ENCODE measurements at places on chromosomes 12 and 14.

DNA sequence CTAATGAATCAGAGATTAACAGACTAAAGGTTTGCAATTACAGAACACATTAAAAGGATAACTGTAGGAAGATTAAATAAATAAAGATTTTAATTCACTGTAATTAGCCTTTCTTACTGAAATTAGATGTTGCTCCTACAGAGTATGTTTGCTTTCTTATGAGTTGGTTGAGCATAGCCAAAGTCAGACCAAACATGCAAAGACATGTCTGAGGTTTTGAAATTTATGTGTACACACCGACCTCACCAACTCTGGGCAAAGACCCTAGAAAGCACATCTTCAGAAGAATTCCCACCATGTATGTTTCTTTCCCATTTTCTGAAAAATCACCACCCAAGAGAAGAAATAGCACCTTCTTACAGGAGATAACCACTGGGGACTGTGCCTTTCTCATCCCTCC is 159.2 kb downstream of the PAX9 start:
- no peak for DNase-seq

GRCh38 chr14:33045760-33046159 is 107.1 kb downstream of the NPAS3 start:
- no peak for DNase-seq

- no peak for DNase-seq
Measured at GRCh38 chr14:105334383-105335230, 20.1 kb downstream of the PACS2 start.

DNA sequence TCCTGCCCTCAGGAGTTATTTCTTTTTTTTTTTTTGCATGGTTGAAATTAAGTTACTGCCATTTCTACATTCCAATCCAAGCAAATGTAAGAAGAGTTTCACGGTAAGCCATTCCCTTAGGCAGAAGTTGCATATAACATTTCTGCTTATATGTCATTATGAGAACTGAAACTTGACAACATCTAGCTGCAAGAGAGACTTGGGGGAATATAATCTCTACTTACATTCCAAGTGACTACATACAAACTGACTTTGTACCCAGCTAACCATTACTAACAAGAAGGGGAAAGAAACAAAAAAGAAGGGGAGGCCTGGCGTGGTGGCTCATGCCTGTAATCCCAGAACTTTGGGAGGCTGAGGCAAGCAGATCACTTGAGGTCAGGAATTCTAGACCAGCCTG is 7.3 kb upstream of the RESF1 start:
- no peak for DNase-seq

- no peak for DNase-seq
Measured at GRCh38 chr12:102593134-102593533, 112.8 kb upstream of the IGF1 start.

- DNase-seq, result no peak
Measured at GRCh38 chr12:49403971-49404450, 36.7 kb downstream of the SPATS2 start.

DNA sequence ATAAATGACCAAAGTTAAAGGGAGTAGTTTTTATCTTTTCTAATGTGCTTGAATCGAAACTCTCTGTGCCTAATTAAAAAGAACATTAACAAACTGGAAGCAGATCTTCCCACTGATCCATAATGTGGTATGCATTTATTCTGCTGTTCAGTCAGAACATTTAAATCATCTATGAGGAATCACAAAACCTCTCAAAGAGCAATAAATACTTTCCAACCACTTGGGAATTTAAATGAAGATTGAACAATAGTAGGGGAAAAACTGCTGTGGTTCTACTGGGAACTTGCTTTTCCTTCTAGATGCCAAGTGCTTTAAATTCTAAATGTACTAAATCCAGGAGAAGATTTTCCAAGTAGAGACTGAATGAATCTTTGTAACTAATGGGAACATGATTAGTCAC is 12.3 kb upstream of the CHPT1 start:
- DNase-seq, result no peak

DNA sequence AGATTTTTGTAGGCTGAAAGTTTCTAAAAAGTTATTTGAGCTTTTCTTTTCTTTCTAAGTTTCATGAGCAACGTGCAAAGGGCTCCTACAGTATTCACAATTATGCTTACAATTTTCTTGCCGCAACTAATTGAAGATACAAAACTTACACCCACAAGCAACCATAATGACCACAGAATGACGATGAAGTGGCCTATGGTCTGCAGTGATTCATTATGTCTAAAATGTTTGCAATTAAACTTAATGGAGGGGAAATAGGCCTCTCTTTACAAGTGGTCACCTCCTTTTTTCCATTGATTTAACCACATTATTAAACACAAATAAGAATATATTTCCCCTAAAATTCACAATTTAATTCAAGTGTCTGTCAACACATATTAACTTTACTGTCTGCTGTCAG is 732.6 kb upstream of the FLRT2 start:
- no peak for DNase-seq

DNA sequence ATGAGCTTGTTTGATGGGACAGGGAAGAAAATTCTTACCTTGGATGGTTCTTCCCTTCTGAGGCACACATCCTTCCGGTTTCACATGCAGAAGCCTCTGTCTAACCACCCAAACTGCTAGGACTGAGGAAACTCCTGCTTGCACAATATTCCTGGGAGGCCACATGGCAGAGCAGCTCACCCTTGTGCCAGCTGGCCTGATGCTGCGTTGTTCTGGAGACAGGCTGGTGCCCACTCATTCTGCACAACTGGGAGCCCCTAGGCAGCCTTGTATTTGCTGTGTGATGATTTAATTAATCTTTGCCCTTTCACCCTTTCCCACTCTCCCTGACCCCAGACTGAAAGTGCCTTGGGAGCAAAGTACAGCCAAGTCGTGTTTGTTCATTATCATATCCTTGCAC is 130.8 kb downstream of the RTN1 start:
- no peak for DNase-seq

DNA sequence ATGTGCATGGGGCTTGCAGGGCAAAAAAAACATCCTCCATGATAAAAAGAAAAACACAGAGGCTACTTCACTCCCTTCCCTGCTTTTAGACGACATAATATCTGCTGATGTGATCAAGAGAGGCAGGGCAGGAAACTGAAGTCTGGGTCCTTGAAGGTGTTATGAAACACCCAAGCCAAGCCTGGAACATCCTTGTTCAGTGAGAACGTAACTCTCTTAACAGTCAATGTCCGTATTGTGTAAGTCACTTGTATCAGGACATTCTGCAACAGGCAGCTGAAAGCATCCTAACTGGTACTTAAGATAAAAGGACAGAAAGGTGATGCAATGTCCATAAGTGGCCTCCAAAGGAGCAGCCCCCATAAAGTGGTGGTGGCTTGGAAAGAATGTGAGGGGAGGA is 20.0 kb downstream of the KCNK10 start:
- DNase-seq, result no peak

DNA sequence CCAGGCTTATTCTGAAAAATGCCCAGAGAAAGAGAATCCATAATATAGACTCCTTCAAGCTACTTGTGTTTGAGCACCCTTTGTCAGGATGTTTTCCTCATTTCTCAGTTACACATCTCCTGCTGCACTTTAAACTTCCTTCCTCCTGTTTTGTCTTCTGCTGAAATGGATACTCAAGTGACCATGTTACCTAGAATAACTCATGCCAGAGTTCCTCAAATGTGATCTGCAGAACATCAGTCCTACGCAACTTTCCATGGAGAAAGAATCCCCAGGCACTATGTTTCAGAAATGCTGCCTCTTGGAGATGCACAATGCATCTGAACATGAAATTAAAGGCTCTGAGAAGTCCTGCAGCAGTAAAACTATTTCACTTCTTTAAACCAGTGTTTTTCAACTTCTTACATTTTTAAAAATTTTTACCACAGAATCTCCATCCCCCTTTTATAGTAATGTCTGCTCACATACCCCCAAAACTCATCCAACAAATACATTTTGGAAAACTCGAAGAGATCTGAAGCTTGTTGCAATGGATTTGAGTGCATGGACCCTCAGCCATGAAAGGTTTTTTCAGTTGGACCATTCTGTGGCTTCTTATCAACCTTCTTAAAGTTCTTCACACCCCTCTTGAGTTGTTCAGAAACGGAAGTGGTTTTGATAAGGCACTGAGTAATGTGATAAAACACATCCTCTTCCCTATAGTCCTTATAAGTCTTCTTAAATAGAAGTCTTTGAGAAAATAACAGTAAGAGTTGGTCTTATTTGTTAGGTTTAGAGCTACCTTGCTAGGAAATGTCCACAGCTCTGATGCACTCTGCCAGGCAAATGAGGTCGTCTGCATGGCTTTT is 84.5 kb upstream of the KCNA1 start:
- DNase-seq, result no peak

DNA sequence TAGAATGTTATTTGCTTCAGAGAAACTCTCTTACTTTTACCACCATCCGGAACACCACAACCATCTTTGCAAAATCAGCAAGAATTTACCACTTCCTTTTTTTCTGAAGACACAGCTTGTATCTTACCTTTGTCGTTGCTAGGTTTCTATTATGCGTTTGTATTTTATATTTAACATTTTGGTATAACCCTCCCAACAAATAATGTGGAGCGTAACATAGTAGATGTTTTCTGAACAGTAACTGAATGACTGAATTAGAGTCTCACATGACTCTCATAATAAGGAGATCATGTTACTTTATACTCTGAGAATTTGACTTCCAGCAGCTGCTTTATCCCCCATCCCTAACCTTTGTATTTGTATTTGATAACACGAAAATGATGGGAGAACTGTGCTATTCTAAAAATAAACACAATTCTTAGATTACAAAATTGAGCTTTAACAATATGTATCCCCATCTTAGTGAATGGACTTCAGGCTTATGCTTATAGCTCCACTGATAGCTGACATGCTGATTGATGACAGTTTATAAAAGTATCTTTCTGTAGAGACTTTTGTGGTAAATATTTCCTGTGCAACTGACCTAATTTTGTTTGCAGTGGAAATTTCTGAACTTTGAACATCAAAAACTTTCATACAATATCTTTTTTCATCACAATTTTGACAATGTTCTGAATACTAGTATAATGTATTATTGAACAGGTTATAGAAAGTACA is 7.9 kb upstream of the KLRB1 start:
- DNase-seq, result no peak

DNA sequence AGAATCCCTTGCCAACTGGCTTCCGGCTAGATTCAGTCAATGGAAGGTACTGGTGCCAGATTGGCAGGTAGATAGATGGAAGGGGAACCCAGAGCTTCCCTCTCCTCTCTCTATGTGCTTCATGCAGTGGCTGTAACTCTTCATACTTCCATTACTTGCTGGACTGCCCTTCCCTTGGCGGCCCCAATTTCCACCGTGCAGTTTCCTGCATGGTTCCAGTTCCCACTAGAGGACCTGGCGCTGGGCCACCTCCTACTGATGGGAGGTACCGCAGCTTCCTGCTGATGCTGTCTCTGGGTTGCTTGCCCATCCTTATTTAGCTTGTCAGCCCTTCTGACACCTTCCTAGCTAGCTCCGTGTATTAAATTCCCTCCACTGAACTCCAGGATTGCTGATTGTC is 226.4 kb downstream of the ANO2 start:
- DNase-seq, result no peak

DNA sequence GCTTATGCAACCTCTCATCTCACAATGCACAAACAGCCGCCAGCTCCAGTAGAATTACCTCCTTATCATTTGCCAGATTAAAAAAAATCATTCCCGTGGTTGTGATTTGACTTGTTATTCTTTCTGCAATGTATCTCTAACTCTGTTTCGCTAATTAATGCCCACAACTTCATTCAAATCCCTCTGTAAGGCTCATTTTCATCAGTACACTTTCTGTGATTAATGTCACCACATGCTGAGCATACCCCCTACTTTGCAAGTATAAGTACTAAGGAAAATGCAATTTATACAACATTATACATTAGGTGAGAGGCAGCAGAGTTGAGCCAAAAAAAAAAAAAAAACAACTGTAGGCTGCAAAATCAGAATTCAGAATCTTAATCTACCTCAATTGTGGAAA is 166.0 kb downstream of the FSCB start:
- DNase-seq, result no peak

DNA sequence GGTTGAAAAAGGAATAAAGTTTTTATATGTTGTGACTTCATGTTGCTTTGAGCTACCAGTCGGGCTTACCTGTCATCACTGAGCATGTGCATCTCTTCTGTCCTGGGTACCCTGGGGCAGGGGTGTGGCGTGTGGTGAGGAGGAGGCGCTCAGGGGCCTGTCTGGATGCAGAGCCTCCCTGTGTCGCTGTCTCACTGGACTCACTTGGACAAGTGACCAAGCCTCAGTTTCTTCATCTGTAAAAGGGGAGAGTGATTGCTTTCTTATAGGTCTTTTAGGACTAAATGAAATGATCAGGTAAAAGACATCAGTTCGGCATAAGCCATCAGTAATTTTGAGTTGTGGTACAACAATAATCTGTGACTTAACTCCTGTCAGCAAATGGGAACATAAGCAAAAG is 22.1 kb downstream of the ATP6V0A2 start:
- no peak for DNase-seq

- no peak for DNase-seq
Measured at GRCh38 chr12:265096-265495, 2.5 kb upstream of the SLC6A13 start.

DNA sequence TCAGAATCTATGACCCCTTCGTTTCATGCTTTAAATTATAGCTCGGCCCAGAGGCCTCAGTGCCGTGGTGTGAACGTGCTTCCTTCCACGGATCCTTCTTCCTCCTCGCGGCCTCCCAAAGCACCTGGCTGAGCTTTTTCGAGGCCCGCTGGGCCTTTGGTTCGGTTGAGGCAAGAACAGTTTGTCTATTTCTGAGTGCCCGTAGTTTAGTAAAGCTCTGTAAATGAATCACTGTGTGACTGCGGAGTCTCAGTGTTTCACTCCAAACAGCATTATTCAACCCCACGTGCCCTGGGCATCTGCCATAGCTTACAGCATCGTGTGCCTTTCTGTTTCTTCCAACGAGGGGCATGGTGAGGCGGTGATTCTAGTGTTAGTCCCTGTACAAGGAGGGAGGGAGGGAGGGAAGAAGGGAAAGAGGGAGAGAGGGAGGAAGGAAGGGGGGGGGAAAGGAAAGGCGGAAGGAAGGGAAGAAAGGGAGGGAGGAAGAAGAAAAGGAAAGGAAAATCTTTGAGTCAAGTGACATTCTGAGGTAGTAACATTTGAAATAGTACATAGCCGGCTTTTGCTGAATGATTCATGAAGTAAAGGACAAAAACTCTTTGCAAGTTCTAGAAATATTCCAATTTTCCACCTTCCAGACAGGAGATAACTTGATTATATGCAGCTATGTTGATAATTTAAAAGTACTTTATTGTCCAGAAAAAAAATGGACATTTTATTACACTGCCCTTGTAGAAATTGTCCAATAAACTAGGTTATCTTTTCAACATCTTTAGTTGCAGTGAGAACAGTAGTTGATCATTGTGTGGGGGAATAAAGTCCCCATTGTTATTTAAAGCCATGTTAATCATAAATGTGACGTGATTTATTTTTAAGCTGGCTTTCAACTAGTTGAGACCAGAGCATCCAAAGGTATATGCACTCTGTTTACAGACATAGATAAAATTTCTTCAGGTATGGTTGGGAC is 1.2 kb upstream of the TRIM9 start:
- no peak for DNase-seq
